Fibroblast of skin of back (primary cell): ENCODE measurements at places on chromosomes 1 and 21.

DNA sequence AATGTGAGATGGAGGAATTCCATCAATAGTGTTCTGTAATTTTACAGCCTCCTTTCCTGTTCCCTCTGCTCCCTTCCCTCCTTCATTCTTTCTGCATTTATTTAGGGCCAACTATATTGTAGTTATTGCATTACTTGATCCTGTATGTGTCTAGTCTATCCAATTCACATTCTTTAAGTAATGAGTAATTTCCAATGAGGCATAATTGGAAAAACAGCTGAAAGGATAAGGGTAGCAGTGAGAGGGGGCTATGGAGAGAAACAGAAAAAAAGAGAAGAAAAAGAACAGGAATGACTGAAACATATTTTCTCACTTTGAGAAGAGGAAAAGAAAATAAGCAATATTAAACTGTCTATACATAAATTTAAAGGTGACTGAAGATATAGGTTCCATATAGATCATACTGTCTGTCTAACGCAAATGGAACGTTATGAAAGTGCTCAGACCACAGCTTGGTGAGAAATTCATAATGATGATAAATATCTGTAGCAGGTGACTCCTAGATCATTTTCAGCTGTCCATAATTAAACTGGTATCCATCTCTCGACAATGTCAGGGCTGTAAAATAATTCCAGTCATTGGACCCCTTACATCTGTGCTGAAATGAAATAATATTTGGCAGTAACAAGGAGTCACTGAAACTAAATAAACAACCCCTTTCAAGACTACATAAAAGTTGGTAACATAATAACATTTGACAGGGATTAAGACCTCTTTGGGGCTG lies 61.8 kb downstream of the SPAG17 start:
- no peak for DNase-seq

DNA sequence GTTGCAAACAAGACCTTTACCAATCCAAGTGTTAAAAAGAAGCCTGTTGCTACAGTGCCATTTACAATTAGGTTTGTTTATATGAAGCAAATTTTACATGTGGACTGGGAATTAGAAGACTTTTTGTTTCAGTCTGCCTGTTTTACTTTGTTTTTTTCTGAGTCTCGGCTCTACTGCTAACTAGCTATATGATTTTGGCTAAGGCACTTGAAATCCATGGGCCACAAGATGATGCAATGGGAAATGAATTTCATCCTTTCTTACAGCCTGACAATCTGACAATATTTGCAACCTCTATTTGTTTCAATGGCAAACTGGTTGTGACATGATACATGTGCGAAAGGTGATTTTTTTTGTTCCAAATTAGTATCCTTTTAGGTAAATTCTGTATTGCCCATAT lies 3.7 kb upstream of the PEX11B start:
- no peak for DNase-seq

GRCh38 chr1:95176861-95177260 lies 57.1 kb upstream of the RWDD3 start:
- no peak for DNase-seq

GRCh38 chr1:72166426-72166825 lies 115.9 kb downstream of the NEGR1 start:
- no peak for DNase-seq

DNA sequence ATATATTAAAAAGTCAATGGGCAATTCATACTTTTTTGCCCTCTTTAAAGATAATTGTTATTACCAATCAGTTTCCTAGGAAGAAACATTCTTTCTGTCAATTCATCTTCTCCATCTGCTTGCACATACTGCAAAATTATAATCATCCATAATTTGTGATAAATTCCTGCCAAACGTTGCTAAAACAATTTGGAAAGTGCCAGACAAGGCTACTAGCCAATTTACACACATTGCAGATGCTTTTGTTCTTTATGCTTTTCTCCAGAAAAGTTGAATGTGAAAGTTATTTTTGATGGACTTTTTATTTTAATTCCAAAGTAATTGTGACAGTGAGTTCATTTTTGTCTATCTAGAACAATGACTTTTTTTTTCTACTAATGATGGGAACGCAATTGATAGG lies 992.8 kb upstream of the ADGRL2 start:
- DNase-seq = no peak

GRCh38 chr1:232457595-232457994 lies 172.3 kb downstream of the SIPA1L2 start:
- DNase-seq = no peak

GRCh38 chr1:85201340-85202091 lies 700 bp upstream of the SYDE2 start:
- DNase-seq = peak; percentile 79

- no peak for DNase-seq
Measured at GRCh38 chr1:228977741-228978140, 242.5 kb downstream of the RHOU start.

DNA sequence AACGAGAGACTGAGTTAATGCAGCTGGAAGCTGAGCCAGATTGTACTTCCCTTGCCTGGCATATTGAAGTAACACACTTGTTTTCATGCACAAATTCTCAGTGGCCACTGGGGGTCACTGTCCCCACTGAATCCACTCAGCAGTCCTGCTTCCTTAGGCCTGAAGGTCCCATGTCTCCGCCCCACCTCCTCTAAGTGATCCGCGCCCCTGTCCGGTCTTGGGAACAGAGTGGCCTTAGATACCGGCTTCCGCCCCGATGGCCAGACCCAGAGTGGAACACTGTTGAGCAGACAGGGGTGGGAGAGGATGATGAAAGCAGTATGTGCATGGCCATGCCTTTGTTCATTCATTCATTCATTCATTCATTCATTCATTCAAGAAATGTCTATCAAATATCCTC lies 34.8 kb downstream of the CHAF1B start:
- peak; percentile 86 for DNase-seq

DNA sequence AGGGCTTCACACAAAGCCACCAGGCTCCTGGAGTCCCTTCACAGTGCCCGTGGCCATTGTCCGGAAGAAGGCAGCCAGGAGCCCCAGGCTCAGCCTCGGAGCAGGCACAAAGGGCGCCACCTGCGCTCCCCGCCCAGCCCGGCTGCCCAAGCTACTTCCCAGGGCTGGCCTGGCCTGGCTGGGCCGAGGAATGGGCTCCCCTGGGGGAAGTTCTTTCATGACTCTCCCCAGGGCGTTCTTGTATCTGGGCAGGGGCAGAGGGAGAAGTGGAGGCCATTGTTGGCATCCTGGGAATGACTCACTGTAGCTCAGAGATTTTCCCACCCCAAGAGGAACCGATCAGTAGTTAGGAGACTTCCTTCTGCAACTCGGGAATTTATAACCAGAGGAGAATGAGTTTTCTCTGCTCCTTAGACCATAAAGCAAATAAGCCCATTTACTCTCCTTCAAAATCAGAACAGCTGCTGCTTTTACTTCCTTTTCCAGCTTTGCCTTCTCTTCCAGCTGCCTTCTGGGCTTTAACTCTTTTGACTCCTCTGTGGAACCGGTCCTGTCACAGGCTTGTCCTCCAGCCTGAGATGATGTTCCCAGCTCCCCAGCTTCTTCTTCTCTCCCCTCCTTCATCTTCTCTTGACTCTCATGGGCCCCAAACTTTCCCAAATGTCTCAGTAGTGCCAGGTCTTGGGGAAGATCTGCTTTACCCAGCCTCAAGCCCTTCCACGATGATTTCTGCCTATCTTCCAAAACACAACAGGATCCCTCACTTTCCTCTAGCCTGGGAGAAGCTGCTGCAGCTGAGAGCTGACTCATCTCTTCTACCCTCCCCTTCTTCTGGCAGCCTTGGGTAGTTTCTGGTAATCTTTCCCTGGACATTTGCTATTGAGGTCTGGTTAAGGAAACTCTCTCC lies 118.7 kb upstream of the CD34 start:
- peak; percentile 76 for DNase-seq

DNA sequence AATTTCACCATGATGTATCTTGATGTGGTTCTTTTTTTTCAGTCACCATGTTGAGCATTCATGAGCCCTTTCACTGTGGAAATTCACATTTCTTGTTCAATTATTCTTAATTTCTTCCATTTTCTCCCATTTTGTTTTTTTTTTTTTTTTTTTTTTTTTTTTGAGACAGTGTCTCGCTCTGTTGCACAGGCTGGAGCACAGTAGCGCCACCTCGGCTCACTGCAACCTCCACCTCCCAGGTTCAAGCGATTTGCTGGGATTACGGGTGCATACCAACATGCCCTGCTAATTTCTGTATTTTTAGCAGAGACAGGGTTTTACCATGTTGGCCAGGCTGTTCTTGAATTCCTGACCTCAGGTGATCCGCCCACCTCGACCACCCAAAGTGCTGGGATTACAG lies 14.7 kb downstream of the ZNF644 start:
- DNase-seq = no peak

DNA sequence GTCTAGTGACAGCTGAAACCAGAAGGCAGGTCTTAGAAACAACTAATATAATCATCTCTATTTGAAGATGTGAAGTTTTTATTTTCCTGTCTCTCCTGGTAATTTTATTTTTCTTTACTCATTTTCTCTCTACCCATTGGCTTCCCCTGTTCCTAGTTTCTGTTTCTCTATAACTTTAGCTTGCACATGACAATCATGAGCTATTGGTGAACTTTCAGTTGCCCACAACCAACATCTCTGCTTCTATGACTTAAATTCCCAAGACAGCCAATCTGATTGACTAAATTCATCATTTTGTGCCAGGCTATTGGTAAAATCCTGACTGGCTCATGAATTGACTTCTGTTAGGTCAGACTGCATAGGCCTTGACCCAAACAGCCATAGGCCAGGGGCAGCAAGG lies 13.7 kb upstream of the ACADM start:
- DNase-seq = no peak

GRCh38 chr1:156368889-156369684 lies at the start of gene RHBG:
Gene RHBG (plus strand): TSS chr1:156369211. CDS start chr1:156369250, 39 bp downstream.
- peak; percentile 18 for DNase-seq

DNA sequence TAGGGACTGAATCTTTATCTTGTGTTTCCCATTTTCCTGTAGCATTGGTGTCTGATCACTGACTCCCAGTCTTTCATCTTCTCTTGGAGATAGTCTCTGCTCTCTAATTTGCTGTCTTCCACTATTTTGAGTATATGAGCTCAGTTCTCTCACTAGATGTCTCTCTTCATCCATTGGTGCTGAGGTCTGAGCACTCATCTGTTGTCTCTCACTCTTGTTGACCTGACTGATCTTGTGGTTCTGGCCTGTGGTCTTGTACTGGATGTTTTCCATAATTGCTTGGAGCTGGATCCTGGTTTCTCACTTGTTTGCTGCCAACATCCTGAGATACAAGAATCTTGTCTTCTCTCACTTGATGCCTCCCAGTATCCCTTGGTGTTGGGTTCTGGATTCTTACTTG lies 25.1 kb upstream of the S100A11 start:
- no peak for DNase-seq

GRCh38 chr1:7576946-7577657 lies 194.0 kb upstream of the VAMP3 start:
- DNase-seq = peak; percentile 33

DNA sequence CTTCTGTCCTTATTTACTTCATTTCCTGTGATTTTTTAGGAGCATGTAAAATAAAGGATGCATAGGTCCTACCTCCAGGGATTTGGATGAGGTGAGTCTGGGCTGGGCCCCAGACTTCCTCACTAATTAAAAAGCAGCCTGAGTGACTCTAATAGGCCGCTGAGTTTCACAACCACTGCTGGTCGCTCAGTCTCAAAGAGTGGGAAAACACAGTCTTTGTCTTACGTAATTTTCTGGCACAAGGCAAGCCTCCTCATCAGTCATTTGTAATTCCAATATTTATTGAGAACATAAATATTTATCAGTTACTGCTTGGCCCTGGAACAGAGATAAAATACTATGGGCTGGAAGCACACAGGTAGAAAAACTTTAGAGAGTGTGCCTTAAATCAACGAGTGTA lies 195.4 kb upstream of the RUNX1 start:
- DNase-seq = no peak

DNA sequence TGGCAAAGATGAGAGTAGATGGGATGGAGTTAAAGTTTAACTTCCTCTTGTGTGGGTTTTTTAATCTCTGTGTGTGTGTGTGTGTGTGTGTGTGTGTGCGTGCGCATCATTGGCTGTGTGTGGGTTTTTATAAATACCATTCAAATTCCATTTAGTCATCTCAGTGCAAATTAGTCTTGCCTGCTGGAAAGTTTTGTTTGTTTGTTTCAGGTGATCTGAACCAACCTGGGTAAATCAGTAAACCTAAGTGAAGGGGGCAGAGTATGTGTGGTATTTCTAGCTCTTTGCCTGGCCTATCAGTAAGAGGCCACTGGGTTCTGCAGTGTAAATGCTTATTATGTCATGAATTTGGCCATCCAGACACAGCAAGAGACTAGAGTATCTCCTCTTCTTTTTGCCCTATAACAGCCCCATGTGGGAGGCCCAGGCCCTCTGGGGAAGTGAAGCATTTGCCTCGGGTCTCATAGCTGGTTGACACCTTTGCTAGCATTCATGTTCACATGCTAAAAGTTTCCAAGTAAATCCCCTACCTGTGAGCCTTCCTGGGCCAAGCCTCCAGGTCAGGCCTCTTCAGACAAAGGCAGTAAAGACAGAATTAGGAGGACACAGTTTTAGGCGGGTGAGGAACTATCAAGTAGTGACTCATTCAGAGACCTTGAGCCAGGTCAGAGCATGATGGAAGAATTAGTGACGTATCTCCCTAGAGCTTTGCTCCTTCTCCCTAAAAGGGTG lies 14.7 kb downstream of the INTS3 start:
- peak; percentile 30 for DNase-seq

- DNase-seq = no peak
Measured at GRCh38 chr1:227518876-227519275, 44.5 kb upstream of the ZNF678 start.

DNA sequence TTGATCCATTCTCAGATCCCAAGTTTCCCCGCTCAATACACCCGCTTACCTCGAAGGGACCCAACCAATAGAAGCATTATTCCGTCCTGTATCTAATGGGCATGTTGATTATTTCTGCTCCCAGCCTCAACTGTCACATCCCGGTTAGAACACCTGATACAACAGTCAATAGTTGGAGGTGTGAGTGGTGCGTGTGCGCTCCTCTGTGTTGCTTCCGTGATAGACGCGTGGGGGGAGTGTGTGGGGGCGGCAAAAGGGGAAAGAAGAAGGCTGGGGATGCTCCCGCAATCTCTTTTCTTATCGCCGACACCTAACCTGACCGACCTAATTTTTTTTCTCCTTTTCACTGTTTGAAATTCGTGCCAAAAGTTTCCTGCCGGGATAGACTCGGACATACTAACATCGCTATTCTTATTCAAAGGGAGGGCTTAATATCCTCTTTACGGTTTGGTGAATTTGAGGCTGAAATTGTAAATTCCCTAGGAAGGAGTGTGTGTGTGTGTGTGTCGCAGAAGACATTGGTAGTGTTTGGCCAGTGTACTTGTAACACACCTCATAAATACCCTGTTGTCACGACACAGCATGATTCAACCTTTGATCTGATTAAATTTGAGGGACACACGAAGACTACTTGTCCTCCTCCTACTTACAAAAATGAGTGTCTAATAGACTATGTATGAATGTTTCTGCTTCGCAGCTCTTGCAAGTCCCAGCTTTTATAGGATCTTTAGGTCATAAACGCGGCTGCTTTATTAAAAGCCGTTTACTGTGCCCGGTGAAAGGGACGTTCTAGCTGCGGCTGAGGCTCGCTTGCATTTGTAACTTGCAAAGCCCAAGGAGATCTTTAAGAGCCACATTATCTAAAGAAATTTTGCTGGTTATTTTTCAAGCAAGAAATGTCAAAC lies 1.5 kb upstream of the PROX1 start:
- DNase-seq = no peak
